Astrocyte of the spinal cord (primary cell): ENCODE measurements at places on chromosomes 2 and 18.
A peak's percentile ranks its signal among the peaks of the same experiment; 100 is the strongest.

DNA sequence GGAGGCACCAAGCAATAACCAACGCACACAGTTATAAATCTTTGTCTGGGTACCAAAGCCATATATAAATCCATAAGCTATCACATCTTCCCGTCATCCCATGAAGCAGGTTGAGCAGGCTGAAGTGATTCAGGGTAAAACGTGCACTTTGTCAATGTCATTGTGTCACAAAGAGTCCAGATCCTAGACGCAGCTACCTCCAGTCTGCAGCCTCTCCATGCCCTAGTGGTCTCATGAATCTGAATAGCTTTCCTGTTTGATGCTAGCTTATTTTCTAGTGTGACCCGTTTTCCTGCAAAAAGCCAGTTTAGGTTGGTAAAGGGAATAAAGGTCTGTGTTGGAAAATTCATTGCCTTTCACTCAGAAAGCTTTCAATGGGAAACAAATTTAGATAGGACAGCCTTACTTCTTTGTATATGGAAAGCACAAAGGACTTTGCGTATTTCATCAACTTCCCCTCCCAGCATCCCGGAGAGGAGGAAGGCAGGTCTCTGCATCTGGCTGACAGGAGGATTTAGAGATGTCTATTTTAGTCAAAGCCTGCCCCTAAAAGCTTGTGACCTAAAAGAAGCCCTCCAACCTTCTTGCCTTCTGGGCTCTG lies 222.3 kb upstream of the ARL4C start:
- DNase-seq: no peak

- peak; percentile 11 for DNase-seq
Measured at GRCh38 chr2:210475706-210476105, 853 bp downstream of the LANCL1 start.

DNA sequence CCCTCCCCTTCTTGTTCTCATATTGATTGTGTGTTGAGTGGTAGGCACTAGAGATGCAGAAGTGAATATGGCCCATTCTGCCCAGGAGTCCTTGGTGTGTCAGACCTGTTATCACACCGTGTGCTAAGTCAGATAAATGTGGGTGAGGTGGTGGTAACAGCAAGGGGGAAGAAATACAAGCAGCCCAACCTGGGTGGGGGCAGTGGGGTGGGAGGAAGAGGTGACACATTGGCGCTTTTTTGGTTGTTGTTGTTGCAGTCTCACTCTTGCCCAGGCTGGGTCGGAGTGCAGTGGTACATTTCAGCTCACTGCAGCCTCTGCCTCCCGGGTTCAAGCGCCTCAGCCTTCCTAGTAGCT lies 12.8 kb downstream of the B3GNT2 start:
- no peak for DNase-seq

DNA sequence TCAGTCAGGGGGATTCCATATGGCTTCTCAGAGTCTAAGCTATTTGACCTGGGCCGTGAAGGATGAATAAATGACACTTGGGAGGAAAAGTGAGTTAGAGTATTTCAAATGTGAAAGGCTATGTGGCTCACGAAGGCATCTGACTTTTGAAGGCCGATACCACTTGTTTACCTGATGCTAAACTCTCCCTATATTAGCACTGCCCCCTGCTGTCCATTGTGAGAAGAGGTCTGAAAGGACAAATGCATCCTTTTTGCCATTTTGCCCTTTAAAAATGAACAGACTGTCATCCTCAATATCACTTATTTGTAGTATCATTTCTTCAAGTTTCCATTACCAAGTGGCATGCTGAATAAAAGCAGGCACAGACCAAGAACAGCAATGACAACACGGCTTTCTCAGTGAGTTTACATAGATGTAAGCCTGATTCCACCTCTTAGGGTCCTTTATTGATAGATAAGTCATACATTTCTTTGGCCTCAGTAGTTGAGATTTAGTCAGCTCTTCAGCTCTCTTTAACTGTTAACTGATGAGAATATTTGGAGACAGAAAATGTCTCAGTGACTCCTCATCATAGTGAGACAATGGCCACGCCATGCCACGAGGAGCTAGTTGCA lies 40.1 kb downstream of the DOCK10 start:
- peak; percentile 78 for DNase-seq

DNA sequence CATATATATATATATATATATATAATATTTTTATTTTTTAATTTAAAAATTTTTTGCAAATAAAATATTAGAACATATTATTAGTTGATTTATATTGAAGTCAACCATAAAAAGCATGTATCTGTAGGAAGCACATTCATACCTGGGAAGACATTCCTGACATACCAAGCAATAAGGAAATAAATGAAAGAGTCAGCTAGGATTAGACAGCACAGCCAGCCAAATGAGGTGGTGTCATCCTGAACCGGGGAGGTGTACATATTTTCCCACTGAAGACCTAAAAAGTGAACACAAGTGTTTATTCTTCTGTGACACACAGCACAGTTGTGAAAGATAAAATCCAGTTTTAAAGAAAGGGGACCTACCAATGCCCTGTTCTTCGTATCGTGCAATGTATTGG lies 149.2 kb downstream of the ABCA12 start:
- no peak for DNase-seq

DNA sequence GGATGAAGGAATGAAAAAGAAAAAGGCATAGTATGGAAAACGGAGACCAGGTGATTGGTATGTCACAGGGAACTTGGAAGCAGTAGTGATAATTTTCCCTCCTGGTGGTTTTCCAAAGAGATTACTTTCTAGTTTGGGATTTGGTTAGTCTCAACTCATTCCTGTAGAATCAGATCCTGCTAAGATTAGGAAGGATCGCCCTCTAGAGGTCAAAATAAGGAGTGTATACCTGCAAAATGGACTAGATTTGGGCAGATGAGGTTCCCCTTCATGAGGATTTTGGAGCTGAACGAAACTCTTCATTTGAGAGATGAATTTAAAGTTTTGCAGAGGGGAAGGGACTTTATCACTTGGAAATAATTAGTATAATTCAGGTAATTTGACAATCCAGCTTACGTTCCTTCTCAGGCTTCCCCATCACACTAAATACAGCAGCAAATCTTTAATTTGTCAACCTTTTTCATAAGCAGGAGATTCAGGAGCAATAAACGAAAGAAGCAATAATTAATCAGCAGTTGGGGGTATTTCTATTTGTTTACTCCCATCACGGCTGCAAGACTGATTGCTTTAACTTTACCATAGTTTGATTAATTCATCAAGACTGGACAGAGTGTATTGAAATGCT lies 65.2 kb downstream of the CCDC195 start:
- peak; percentile 57 for DNase-seq

- peak; percentile 56 for DNase-seq
Measured at GRCh38 chr2:200396781-200397242, 90.3 kb downstream of the SPATS2L start.

DNA sequence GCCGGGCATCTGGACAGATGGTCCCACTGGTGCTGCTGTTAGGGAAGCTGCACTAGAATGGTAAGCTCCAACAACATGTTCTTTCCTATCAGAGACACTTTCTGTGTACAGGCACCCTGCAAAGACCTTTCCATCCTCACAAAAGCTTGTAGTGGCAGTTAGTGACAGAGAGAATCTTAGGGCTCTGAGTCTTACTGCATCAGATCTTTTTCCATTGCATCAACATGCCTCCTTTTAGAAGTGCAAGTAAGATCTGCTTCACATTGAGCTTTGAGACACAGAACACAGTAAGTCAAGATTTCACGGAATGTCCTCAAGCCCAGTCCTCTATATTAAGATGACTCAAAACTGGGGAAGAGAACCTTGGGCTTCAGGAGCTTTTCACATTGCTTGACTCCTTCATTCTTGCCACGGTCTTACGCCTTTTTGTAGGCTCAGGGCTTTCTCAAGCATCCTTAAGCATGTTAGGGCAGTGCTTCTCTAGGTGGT lies 52.6 kb downstream of the ARL4C start:
- no peak for DNase-seq

DNA sequence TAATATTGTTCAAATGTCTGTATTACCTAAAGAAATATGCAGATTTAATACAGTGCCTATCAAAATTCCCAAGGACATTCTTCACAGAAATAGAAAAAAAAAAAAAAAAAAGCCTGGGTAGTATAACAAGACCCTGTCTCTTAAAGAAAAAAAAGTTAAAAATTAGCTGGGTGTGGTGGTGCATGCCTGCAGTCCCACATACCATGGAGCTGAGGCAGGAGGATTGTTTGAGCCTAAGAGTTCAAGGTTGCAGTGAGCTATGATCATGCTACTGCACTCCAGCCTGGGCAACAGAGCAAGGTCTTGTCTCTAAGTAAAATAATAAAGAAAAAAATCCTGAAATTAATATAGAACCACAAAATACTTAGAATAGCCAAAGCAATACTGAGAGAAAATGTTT lies 51.9 kb downstream of the SLC16A14 start:
- DNase-seq: no peak

GRCh38 chr2:46306988-46307655 lies 9.9 kb downstream of the EPAS1 start:
- DNase-seq: no peak

DNA sequence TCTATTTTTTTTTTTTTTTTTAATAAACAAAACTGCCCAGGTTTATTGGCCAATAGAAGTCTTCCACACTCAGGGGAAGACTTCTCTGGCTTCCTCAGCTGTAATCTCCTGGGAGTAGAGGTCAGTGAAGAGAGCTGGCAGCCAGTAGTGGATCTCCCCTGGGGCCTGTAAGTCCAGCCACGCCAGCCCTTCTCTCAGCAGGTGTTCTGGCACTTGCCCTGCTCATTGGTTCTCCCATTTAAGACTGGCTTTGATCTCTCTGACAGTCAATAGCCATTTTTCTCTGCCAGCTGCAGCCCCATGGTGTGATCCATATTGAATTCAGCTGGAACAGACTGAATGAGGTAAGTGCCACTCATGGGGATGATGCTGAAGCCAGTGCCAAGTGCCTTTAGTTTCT lies 170.6 kb upstream of the SPHKAP start:
- no peak for DNase-seq

- no peak for DNase-seq
Measured at GRCh38 chr18:39208729-39209128, 1643.1 kb upstream of the CELF4 start.

DNA sequence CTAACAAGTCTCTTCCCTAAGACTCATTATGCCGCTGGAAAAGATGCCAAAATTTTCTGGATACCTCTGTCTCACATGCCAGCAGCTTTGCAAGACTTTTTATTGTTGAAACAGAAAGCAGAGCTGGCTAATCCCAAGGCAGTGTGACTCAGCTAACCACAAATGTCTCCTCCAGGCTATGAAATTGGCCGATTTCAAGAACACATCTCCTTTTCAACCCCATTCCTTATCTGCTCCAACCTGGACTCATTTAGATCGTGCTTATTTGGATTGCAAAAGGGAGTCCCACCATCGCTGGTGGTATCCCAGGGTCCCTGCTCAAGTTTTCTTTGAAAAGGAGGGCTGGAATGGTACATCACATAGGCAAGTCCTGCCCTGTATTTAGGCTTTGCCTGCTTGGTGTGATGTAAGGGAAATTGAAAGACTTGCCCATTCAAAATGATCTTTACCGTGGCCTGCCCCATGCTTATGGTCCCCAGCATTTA lies 26.3 kb downstream of the DHRS9 start:
- DNase-seq: peak; percentile 96

DNA sequence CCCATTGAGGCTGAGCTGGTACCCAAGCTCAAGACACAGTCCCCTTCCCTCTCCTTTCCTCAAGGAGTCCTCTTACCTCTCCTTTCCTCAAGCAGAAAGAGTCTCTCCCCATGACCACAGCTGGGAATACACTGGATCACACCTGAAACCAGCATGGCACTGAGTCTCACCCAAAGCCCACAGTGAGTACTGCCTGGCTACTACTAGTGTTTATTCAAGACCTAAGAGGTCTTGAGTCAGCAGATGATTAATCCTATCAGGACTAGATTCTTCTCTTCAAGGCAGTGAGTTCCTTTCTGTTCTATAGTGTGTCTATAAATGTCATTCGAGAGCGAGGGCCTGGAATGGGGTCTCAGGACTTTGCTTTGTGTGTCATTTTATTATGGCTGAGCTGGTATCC lies 111.4 kb downstream of the METTL4 start:
- peak; percentile 35 for DNase-seq

GRCh38 chr18:56637711-56638231 lies 621 bp downstream of the TXNL1 start:
- DNase-seq: no peak

GRCh38 chr18:79070486-79070885 lies 1.3 kb downstream of the ATP9B start:
- no peak for DNase-seq

DNA sequence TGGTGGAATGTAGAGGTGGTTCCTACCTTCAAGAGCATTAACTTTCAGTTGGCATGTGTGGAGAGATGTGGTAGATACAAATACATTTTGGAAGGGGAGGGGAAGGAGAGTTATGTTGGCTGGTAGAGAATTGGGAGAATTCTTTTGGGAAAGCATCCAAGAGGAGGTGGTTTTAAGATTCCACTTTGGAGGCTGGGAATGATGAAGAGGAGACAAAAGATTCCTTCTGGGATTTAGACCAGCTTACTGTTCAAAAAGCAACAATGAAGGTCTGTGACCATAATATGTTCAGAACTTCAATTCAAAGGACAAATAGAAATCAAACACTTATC lies 120.8 kb upstream of the FOSL2 start:
- no peak for DNase-seq

GRCh38 chr2:8597094-8597493 lies 84.8 kb upstream of the ID2 start:
- DNase-seq: no peak

GRCh38 chr2:6967301-6967700 lies 50.1 kb downstream of the RNF144A start:
- DNase-seq: no peak

GRCh38 chr2:196851088-196851487 lies 41.9 kb upstream of the C2orf66 start:
- no peak for DNase-seq
